Caco-2 (cell line): ENCODE measurements at places on chromosomes 4 and X.

DNA sequence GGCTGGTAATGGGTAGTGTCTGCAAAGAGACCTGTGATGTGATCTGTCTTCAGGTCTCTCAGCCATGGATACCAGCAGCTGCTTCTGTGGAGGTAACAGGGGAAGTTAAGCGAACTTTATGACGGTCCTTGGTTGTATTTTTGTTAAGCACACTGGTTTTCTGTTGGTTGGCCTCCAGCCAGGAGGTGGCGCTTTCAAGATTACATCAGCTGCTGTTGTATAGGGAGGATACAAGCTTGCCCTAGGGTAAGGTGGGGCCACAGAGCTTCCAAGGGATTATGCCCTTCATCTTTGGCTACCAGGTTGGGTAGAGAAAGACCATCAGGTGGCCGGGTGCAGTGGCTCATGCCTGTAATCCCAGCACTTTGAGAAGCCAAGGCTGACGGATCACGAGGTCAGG is 834.2 kb upstream of the GALNTL6 start:
- DNase-seq, result peak; percentile 14

GRCh38 chr4:3044870-3045819 is 29.2 kb downstream of the HTT-AS start:
- no peak for DNase-seq

- DNase-seq, result no peak
Measured at GRCh38 chr4:41260116-41260733, 3.5 kb downstream of the UCHL1 start.

DNA sequence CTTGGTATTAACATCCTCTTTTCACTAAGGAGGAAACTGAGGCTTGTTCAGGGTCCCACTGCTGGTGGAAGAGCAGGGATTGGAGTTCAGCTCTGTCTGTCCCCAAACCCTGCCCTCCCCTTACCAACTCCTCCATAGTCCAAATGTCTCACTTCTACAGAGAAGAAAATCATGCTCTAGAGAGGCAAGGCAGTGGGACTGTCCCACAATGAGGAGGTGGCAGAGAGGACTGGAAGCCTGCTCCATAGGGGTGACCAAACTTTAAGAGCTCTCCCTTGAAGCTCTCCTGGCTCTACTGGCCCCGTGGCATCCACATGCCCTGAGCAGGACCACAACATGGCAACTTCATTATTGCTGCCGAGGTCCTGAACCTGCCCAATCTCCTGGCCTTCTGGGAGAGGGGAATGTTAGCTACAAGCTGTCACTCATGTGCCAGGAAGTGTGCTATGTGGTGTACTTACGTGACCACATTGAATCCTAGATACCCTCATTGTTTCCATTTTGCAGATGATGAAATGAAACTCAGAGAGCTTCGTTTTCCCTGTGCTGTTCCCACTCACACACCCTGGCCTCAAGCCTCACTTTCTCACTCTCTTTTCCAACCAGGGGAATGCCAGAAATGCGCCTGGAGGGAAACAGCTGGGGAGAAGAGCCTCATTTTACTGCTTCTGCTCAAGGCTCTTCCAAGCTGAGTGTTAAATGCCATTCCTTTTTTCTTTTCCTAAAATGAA is 71.5 kb downstream of the ANAPC4 start:
- peak; percentile 43 for DNase-seq

- DNase-seq, result no peak
Measured at GRCh38 chr4:36215627-36216026, 28.7 kb downstream of the ARAP2 start.

GRCh38 chrX:3160756-3161155 is 119.5 kb downstream of the ARSF start:
- DNase-seq, result no peak

DNA sequence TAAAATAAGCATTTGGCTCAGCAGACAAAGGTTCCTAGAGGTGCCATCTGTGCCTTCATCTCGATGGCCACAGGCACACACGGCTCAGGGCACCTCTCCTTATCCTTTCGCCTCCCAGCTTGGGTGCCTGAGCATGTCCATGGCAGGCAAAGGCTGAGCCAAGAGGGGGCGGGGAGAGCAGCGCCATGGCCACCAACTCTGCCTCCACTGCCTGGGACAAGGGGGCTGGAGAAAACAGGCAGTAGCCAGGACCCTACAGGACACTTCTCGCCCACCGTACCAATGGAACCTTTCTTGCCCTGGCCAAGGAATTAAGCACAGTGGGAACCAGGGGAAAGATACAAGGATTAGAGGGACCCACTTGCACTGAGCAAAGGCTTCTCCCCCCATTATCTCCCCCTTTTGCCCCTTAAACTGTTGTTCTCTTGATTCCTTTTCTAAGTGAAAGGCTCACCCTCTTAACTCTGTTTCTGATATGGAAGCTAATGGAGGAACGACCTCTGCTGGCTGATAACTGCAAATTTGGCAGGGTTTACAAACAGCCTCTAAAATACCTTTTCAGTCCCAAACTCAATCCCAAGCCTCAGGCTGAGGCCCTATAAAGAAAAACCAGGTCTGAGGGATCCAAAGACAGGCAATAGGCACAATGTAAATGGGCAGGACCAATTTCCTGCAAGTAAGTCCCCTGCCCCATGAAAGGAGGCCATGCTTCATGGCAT is 335.2 kb downstream of the ADAM29 start:
- DNase-seq, result peak; percentile 9
